ENCODE measurements at places on chromosomes 3 and 15.

- no peak for DNase-seq
Measured at GRCh38 chr15:63939531-63940130, 105.9 kb upstream of the HERC1 start.

- DNase-seq: no peak
Measured at GRCh38 chr3:87268646-87269211, 7.7 kb downstream of the POU1F1 start.

- DNase-seq: no peak
Measured at GRCh38 chr15:26294059-26294689, 431.0 kb upstream of the ATP10A start.

DNA sequence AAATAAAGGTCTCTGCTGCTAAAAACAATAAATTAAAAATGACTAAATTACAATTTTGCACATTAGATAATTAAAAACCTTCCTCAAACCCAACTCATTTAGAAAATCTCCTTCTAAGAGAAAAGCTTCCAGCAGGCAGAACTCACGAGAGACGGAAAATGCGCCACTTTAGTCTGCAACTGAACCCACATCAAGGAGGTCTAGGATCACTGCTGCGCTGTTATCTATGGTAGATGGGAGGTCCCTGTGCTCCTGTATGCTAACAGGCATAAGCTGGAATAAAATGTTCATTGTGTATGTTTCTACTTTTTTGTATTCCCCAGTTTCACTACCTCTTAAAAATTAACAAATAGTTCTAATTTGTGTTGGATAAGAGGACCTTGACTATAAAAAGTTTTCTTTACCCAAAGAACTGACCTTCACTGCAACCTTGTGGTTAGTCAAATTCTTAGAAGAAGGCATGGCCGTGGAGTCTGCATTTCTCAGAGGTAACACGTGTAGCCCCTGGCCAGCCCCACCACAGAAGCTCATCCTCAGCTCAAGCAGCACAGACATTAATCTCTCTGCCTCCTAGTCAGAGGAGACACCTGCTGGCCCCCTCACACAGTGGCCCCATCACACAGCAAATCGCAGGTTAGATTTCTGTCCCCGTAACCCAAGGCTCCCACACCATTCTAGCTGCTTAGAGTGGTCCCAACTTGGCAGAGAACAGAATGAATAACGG is 22.3 kb downstream of the STIMATE start:
- DNase-seq: no peak

GRCh38 chr15:91793771-91794170 is 59.7 kb upstream of the SLCO3A1 start:
- no peak for DNase-seq

- no peak for DNase-seq
Measured at GRCh38 chr15:38520035-38520434, 44.6 kb downstream of the RASGRP1 start.

GRCh38 chr15:65275728-65276126 is 11.0 kb downstream of the PARP16 start:
- no peak for DNase-seq

GRCh38 chr3:14689247-14689980 is 14.5 kb downstream of the C3orf20 start:
- DNase-seq: no peak

DNA sequence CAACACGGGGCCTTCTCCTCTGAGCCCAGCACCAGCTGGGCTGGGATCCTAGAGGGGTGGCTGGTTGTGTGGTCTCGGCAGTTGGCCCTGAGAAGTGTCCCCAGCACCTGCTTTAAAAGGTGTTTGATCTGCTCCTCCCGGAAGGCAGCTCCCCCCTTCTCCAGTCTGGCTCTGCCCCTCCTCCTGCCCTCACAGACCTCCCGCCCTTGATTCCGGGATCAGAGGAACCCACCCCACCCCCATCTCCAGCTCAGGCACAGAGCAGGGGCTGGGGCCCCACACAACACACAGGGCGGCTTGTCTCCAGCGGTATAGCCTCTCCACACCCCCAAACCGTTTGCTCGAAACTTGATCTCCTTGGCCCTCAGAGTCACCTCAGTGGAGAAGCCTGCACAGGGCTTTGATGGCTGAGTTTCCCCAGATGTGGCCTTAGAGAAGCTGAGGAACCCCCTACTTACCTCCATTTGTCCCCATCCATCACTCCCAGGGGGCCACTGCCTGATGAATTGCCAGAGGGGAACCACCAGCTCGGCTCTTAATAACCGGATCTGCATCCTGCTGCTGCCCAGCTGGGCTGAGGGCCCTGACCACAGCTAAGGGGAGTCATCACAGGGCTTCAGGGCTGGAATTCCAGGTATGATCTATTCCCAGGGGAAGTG is 6.4 kb upstream of the STRA6 start:
- DNase-seq: no peak

- DNase-seq: no peak
Measured at GRCh38 chr15:55366981-55367380, 41.2 kb downstream of the CCPG1 start.

GRCh38 chr15:78052001-78052401 is 25.5 kb downstream of the TBC1D2B start:
- DNase-seq: no peak

DNA sequence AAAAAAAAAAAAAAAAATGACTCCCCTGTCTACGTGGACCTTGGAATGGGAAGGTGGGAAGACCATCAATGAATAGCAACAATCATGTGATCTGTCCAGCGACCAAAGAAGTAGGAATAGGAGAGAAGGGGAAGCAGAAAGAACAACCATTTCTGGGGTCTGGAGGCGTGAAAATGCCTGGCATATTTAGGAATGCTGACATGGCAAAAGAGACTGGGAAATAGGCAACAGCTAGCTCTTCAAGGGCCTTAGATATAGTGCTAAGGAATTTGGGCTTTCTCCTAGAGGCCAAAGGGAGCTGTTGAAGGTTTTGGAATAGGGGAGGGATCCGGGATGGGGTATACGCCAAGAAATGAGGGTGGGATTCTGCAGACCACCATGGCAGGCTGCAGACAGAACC is 5.9 kb downstream of the SLC22A13 start:
- DNase-seq: no peak

DNA sequence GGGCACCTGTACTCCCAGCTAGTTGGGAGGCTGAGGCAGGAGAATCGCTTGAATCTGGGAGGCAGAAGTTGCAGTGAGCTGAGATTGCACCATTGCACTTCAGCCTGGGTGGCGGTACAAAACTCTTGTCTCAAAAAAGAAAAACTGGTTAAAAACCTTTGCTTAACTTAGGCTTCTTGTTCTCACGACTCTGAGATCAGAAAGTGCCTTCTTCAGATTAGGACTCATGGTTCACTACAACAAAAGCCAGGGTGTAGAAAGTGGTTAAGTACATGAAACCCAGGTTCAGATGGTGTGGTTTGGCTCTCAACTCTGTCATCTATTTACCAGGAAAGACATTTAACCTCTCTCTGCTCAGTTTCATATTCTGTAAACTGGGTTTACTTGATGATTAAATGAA is 168.4 kb downstream of the TUSC7 start:
- no peak for DNase-seq

- no peak for DNase-seq
Measured at GRCh38 chr3:89186456-89186855, 79.0 kb downstream of the EPHA3 start.

DNA sequence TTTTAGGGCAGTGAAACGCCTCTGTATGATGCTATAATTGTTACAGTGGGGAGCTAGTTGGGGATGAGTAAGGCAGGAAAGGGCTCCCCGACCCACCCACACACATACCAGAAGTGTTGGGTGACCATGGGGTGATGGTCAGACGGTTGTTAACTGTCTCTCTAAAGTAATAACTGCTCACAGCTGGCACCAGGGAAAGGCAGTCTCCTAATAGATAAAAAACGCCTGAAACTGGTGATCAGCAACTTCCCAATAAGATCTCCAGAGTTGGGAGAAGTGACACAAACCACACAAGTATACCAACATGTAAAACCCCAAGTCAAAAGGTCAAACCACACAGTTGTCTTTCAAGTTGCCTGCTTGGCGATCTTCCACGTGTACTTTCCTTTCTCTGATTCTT is 346.5 kb upstream of the CNTN4 start:
- no peak for DNase-seq

DNA sequence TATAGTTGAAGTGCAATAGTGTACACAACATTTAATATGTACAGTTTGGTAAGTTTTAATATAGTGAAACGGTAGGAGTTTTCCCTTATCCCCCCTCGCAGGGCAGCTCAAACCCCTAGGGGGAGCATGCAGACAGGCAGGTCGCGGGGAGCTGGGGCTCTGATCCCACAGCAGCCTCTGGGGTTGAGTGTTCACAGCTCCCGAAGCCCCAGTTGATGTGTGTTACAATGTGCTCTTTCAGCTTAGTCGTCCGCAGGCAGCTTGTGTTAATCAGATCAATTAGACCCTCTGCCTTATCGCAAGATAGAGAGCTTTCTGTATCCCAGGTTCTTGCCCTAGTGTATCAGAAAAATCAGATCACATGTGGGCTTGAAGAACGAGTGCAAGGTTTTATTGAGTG is 143.1 kb upstream of the CHRNA7 start:
- DNase-seq: no peak

DNA sequence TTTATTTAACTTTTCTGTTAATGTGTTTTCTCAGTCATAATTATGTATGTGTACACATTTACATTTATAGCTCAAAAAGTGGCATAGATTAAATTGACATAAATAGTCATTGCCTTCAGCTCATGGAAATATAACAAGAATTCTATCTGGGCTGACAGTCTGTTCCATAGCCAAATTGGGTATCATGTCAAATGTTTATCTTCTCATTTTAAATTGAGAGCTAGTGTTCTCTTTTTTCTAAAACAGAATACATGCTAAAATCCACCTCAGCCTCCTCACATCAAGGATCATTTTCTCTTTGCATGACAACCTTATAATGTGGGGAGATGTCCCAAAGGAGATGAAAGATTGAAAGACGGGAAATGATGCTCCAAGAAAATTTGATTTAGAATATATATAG is 144.1 kb upstream of the BCHE start:
- DNase-seq: no peak

GRCh38 chr15:65264863-65265430 is 21.7 kb downstream of the PARP16 start:
- no peak for DNase-seq

GRCh38 chr15:39142500-39142899 is 438.4 kb upstream of the THBS1 start:
- DNase-seq: no peak

DNA sequence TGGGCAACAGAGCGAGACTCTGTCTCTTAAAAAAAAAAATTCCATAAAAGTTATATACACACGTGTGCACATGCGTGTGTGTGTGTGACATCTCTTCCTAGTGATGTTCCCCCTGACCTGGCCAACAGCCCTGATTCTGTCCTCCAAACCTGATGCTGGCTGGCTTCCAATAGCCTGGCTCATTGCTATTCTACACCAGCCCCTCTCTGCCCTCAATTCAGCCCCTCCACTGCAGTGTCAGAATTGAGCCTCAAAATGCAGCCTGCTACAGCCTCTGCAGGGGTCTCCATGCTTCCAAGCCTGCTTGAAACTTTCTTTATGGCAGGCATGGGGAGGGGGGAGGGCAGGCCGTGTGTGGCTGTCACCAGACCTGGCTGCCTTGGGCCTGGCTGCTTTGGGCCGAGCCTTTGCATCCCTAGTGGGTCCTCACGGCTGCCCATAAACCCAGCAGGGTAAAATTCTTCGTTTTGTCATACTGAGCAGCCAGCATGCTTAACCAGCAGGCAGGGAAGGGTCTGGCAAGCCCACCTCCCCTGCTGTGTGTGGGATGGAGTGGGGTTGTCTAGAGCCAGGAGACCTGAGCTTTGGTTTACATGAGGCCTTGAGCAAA is 22.7 kb upstream of the DOCK3 start:
- DNase-seq: no peak

DNA sequence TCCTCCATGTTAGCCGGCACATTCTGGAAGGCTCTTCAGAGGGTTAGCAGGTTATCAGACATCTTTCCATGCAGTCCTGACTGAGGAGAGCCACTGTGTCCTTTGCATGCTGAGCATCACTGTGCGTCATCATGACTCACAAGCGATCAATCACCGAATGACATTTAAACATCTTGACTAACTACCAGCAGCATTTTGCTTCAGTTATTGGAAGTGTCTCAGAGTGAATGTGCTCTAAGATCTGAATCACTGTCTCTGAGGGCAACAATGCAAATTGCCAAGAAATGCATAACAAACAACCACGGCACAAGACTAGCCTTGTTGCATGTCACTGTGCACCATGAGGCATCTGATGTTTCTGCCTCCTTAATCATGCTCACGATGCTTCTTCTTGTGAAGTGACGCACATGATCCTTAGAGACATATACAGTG is 18.3 kb upstream of the ATP8B4 start:
- DNase-seq: no peak

GRCh38 chr15:40702077-40702476 is 7.1 kb downstream of the RAD51 start:
- DNase-seq: no peak

DNA sequence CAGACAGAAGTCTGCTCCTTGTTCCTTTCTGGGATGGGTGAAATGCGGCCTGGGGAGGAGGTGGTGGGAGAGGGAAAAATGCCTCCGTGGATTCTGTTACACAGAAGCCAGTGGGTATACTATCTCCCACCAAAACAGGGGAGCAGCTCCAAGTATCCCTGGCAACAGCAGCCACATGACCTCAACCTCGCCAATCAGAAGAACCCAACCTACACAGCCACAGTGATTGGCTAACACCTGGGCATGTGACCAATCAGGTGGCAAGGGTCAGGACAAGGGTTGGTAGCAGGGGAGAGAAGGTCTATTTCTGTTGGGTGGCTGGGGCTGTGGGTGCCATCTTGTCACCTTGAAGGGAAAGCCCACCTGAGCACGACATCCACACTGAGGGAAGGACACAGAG is 9.1 kb upstream of the ACAD9 start:
- DNase-seq: no peak

DNA sequence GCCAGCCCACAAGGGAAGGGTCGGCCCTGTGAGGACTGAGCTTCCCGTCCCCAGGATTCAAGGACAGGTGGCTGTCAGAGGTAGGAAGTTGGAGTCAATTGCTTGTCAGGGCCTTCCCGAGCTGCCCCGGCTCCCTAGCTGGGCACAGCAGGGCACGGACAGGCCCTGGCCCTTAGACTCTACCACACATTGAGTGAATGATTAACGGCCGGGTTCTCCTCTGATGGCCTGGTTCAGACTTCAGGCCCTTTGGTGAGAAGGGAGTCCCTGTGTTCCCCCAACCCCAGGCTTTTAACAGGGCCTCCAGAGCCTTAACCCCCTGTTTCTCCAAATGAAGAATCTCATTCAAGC is 16.4 kb upstream of the FGD5 start:
- no peak for DNase-seq

Measured in NCI-H187 (cell line).